ENCODE measurements at places on chromosomes 16 and 17.

- DNase-seq: no peak
These were observed 558 bp downstream of the HSD3B7 start for GRCh38 chr16:30985401-30986128.

DNA sequence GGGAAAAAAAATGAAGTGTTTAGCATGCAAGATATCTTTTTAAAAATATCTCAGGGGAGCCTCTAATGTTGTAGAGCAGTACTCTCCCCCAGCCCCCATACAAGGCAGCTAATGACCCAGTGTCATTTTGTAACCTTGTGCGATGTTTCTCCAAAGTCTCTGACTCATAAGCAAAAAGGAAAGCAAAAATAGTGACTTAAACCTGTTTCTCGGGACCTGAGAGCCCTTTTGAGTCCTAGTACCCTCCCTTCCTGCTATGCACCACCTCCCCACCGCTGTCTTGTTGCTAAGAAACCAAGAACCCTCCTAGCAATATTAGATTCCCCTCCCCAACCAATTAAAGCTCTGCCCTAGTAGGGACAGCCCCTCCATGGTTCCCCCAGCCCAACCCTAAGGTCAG lies 2.8 kb downstream of the MYCBPAP start:
- DNase-seq: no peak

DNA sequence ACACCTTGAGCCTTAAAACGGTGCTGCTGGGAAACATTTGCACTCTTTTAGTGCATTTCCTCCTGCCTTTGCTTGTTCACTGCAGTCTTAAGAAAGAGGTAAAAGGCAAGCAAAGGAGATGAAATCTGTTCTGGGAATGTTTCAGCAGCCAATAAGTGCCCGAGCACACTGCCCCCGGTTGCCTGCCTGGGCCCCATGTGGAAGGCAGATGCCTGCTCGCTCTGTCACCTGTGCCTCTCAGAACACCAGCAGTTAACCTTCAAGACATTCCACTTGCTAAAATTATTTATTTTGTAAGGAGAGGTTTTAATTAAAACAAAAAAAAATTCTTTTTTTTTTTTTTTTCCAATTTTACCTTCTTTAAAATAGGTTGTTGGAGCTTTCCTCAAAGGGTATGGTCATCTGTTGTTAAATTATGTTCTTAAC lies 4.4 kb downstream of the SOX9 start:
- no peak for DNase-seq

- no peak for DNase-seq
These were observed 2449.5 kb downstream of the TP53TG3F start for GRCh38 chr16:35908942-35909341.

DNA sequence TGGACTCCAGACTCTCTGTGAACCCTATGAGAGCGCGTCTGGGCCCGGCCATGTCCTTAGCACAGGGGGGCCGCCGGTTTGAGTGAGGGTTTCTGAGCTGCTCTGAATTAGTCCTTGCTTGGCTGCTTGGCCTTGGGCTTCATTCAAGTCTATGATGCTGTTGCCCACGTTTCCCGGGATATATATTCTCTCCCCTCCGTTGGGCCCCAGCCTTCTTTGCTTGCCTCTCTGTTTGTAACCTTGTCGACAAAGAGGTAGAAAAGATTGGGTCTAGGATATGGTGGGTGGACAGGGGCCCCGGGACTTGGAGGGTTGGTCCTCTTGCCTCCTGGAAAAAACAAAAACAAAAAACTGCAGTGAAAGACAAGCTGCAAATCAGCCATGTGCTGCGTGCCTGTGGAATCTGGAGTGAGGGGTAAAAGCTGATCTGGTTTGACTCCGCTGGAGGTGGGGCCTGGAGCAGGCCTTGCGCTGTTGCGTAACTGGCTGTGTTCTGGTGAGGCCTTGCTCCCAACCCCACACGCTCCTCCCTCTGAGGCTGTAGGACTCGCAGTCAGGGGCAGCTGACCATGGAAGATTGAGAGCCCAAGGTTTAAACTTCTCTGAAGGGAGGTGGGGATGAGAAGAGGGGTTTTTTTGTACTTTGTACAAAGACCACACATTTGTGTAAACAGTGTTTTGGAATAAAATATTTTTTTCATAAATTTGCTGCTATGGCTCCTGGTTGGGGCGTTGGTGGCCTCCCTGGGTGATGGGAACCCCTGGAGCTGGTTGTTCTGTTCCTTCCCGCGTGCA lies 23.1 kb downstream of the STAT5A start:
- no peak for DNase-seq

DNA sequence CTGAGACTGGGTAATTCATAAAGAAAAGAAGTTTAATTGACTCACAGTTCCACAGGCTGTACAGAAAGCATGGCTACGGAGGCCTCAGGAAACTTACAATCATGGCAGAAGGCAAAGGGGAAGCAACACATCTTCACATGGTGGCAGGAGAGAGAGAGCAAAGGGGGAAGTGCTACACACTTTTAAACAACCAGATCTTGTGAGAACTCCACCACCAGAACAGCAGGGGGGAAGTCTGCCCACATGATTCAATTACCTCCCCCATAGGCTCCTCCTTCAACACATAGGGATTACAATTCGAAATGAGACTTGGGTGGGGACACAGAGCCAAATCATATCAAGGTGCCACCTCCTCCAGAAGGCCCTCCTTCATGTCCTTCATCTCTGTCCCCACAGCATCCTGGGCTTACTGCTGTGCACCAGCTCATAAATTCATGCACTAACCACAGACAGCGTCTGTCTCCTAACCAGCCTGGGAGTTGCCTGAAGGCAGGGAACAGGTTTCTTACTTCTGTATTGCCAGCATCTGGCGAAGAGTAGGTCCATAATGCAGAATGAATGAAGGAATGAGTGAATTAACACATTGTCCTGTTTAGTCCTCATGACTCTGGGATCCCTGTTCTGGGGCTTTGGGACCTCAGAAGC lies 74.4 kb downstream of the WSB1 start:
- DNase-seq: no peak

- no peak for DNase-seq
These were observed 1.8 kb downstream of the CDH15 start for GRCh38 chr16:89173174-89173921.

DNA sequence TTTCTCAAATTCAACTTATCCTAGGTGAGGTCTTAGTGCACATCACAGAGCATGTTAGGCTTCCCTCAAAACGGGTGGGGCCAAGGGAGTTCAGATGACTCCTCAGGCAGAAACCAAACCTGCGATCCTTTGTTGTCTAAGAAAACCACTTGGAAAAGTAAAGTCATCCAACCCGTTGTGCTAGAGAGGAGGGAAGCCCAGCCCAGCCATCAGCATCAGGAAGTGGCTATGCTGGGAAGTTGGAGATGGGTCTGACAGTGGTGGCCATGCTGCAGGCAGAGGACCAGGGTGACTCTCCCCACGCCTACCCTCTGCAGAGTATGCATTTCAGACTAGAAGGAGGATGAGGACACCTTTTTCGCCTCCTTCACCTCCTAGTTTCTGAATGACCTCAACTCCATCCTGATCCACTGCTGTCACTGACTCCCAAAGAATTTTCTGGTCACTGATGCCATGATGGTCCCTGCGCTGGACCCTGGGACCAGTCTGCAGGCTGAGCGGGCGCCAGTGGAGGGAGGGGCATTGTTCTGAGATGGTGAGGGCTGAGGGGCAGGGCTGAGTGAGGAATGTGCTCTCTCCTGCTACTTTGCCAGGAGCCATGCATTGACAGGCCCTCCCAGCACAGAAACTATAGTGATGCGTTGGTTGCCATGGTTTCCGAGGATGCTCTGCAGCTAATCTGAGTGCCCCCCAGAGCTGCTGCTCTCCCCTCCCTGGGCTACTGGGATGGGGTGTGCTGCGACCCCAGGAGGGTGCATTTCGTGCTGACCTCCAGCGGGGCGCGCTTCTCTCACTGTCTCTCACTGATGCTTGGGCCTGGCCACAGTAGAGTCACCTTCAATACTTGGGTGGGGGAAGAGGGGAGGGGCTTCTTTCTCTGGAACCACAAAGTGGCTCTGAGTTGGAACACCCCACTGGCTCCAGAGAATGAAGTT lies 20.4 kb downstream of the ALOX12B start:
- no peak for DNase-seq

DNA sequence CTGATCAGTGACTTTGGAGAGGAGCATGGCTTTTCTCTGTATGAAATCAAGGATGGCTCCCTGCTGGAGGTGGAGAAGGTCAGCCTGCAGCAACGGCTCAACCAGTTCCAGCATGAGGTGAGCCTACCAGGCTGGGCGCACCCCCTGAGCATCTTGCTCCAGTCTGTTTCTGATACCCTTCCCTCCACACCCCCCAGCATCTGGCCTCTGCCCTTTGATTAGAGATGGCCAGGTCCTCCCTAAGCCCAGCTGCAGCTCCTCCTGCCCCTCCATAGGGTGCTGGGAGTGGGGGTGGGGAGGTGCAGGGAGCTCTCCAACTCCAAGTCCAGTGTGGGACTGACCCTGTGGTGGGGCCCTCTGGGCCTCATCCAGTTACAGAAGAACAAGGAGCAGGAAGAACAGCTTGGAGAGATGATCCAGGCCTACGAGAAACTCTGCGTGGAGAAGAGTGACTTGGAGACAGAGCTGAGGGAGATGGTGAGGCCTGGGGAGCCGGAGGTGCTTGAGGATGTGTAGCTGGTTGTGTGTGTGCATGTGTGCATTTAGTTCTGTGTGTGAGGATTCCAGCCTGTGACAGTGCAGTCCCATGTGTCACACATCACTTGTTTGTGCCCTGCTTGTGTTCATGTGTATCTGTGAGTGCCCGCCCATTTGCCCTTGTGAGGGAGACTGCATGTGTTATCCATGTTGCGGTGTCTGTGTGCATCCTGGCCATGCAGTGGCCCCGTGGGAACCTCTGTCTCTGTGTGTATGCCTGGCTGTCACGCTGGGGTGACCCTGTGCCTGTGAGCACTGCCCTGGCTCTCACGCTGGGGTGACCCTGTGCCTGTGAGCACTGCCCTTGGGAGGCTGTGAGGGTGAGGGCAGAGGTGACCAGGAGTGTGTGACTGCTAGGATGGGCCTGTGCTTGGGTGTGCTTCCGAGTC lies 3.0 kb downstream of the TBKBP1 start:
- DNase-seq: no peak

GRCh38 chr17:71330099-71330375 lies 790.8 kb upstream of the SOX9 start:
- no peak for DNase-seq

DNA sequence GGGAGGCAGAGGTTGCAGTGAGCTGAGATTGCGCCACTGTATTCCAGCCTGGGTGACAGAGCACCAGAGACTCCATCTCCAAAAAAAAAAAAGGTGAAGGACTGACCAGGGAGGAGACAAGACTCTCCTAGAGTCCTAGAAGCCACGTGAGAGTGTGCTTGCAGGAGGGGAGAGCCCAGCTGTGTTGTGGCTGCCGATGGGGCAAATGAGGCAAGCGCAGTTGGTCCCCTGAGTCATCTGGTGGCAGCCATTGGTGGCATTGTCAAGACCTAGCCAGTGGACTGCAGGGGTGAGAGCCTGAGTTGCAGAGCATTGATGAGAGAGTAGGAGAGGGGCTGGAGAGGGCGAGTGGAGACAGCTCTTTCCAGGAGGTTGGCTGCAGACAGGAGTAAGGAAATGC lies 278.0 kb downstream of the SNX29 start:
- no peak for DNase-seq

DNA sequence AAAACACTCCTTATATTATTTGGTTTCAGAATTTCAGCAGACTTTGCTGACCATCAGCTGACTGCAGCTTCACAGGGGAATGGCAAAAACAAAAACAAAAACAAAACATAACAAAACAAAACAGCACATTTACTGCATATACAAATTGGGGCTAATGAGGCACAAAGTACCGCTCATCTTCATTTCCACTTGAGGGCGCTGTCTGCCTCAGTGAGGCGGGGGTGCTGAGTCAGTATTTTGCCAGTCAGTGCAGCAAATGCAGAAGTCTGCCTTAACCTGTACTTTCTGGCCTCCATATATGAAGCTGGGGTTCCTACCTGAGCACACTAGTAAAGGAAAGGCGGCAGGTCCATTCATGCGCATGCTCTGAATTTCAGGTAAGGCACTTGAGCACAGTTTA lies 13.5 kb upstream of the DYNLRB2 start:
- peak; percentile 6 for DNase-seq

- DNase-seq: no peak
These were observed 73.6 kb downstream of the SOCS1 start for GRCh38 chr16:11182411-11182810.

DNA sequence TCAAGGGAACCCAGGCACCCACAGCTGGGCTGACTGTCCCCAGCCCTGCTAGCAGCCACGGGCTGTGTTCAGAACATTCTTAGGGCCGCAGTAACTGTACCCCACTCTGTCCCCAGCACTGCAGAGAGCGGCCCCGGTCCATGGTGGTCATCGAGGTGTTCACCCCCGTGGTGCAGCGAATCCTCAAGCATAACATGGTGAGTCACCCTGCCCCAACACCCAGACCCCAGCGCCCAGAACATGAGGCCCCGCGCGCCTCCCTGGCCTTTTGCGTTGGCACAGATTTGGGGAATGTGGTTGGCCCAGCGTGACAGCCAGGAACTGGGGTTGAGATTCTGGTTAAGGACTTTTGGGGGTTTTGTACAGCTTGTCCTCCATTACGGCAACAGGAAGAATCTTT lies 114.9 kb upstream of the PLCG2 start:
- DNase-seq: no peak

DNA sequence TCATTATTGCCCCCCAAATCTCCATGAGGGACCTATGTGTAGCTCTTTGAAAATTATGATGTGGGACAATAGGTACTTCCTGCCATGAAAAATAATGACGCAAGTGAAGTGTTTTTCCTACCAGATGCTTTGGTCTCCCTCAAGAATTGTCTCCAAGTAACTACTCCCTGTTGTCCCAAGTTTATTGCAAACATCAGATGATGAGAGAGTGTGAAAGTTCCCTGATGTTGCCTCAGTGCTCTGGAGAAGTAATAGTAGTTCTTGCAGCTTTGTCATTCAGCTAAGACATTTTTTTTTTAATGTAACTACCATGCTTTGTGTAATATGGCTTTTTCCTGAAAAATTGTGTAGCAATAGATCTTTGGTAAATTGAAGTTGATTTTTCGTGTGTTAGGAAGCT lies 20.1 kb downstream of the LPCAT2 start:
- no peak for DNase-seq

GRCh38 chr16:383326-384051 lies 1.7 kb upstream of the PGAP6 start:
- peak; percentile 44 for DNase-seq

DNA sequence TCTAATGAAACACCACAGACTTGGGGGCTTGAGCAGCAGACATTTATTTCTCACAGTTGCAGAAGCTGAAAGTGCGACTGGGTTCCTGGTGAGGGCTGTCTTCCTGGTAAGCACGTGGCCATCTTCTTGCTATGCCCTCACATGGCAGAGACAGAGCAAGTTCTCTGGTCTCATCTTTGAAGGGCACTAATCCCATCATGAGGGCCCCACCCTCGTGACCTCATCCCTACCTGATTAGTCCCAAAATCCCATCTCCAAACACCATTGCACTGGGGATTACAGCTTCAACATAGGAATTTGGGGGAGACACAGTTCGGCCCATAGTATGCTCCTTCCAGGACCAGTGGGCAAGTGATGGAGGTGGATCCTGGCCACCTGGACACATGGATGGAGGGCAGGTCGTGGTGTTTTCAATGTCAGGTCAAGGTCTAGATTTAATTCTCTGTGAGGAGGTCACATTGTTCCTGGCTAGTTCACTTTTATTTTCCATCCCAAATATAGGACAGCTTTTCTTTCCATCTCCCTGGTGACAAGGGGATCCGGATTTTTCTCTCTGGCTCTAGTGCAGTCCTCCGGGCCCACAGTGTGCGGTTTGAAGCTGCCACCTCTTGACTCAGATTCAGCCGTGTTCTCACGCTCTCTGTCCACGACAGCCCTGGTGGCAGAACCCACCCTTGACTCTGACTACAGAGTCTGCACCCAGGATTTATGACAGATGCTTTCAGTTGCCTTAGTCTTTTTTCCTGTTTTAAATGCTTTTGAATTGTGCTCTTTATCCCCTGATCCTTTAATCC lies 160.5 kb upstream of the NOL11 start:
- DNase-seq: no peak
